ENCODE measurements at places on chromosomes 5 and 9.

DNA sequence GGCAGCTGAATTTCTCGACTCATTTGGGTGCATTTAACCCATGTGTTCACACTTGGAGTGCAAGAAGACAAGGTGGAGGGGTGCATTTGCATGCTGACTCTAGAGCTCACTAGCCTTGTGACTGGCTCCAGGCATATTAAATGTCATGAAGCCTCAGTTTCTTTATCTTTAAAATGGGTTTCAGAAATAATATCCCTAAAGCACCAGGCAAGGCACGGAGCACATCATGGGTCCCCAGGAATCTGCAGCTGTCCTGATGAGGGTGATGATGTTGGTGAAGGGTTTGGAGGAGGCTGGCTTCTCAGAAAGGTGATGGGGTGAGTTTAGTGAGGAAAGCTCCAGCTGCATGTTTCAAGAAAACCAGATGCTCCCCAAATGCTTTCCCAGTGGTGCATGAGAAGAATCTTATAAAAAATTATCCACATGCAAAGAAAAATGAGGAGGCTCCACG, 14.8 kb downstream of the STC2 start:
- DNase-seq, result no peak

GRCh38 chr9:131968632-131969031, 111.0 kb downstream of the MED27 start:
- no peak for DNase-seq

DNA sequence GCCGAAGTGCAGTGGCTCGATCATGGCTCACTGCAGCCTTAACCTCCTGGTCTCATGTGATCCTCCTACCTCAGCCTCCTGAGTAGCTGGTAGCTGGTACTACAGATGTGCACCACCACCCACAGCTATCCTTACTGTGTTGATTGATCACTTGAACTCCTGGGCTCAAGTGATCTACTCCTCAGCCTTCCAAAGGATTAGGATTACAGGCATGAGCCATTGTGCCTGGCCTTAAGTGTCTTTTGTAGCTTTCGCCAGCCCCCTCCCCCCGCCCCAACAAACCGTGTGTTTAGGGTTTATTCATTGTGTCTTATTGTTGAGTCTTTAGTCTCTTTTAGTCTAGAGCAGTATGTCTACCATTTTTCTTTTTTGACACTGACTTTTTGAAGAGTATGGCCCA, 33.1 kb downstream of the SPIN1 start:
- DNase-seq, result no peak

GRCh38 chr5:174599992-174600391, 124.4 kb upstream of the MSX2 start:
- DNase-seq, result no peak

DNA sequence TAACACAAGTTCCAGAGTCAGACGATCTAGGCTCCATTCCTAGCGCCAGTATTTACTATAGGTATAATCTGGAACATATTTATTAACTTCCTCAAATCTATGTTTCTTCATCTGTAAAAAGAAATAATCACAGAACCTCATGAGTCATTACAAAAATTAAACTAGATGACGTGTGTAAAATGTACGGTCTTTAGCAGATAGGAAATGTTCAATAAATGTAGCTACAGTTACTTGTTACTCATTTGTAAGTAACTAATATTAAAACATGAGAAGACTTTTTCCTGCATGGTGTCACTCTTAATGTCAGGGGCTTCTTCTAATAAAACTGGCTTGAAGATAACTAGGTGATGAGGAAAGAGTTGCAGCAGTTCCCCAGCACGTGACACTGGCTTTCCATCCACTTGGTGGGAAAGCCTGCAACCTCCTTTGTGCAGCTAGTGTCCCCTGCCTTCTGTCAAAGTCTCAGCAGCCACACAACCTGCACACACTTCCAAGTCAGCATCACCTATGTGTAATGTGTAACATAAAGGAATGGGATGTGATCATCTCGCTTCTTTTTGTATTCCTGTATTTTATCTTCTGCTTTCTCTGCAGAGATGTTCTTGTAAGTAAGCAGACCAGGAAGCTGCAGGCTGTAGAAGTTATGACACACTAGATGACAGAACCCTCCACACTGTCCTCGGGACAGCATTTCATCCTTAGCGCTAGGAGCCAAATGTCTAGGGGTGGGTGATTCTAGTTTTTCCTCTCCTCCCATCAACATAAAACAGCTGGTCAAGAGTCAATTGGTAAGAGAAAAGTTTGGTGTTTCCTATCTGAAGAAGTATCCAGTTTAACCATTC, 1.8 kb upstream of the JAKMIP2 start:
- DNase-seq, result no peak

DNA sequence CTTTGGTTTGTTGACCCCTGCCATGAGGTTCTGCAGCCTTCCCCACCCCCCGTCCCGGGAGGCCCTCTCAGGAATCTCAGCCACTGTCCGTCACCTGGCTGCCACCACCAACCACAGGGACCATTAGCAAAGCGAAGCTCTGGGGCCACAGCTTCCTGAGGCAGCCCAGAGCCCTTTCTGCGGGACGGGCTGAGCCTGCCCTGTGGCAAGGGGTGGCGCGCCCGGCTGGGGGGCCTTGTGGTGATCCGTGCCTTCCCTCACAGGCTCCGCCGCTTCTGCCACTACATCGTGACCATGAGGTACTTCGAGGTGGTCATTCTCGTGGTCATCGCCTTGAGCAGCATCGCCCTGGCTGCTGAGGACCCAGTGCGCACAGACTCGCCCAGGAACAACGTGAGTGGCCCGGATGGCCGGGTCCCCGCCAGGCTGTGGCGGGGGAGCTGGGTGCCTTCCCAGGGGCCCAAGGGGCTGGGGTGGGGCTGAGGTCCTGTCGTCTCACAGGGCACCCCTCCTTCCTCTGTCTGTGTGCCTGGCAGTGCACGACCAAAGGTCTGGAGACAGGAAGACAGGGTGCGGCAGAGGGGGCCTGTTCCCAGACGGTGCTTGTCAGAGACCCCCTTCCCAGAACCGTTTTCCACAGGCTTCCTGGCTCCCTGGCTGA, 169.2 kb downstream of the CACNA1B start:
- DNase-seq, result no peak

GRCh38 chr5:78809444-78809843, 160.9 kb upstream of the LHFPL2 start:
- peak; percentile 59 for DNase-seq

GRCh38 chr9:91758491-91758981, 191.5 kb downstream of the ROR2 start:
- DNase-seq, result no peak

GRCh38 chr9:138068601-138069035, 191.0 kb downstream of the CACNA1B start:
- DNase-seq, result no peak

- DNase-seq, result peak; percentile 46
Observed at GRCh38 chr5:158642879-158643278, 456.8 kb downstream of the EBF1 start.

DNA sequence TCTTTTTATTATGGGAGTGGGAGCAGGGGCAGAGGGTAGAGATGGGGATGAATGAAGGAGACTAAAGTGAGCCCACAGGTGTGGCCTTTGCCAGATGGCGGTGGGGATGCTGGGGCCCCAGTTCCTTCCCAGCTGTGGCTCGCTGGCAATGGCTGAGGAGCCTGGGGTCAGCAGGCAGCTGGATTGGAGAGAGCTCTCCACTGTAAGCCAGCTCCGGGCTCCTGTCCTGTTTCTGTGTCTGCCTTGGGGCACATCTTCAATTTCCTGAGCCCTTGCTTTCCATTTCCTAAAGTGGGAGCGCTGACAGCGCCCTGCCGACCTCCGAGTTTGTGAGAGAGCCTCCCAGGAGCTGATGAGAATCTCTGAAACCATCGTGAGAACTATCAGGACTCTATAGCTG, 75.6 kb upstream of the SPRY4 start:
- no peak for DNase-seq

All from NCI-H446 (cell line).